ENCODE measurements at places on chromosomes 4 and X.

DNA sequence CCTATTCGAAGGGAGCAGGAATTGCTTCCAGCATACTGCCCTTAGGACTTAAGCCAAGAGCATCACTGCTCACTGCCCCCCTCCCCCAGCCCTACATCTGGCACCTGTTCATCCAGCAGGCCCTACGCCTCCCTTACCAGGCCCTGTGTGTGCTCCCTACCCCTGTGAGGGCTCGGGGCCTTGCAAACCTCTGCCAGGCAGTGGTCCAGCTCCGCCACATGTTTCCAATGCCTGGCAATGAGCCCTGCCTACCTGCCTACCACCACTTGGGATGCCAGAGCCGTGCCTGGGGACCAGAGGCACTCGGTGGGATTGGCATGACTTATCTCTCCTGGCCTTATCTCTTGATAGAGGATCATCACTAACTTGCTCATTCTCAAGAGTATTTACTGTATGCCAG, 27.5 kb upstream of the MTM1 start:
- no peak for DNase-seq

DNA sequence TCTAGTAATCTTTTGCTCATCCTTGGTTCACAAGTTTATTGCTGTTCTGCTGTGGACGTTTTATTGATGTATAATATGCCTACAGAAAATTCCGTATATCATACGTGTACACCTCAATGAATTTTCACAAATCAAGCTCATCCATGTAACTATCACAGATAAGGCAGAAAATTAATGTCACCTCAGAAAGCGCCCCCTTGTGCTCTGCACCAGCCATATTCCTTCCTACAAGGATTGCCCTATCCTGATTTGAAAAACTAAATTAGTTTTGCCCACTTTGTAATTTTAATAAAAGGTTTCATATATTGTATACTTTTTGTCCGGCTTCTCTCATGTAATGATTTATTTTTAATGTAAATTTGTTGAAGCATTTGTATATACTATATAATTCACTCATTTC, 390.8 kb downstream of the ADGRL3 start:
- DNase-seq = no peak

DNA sequence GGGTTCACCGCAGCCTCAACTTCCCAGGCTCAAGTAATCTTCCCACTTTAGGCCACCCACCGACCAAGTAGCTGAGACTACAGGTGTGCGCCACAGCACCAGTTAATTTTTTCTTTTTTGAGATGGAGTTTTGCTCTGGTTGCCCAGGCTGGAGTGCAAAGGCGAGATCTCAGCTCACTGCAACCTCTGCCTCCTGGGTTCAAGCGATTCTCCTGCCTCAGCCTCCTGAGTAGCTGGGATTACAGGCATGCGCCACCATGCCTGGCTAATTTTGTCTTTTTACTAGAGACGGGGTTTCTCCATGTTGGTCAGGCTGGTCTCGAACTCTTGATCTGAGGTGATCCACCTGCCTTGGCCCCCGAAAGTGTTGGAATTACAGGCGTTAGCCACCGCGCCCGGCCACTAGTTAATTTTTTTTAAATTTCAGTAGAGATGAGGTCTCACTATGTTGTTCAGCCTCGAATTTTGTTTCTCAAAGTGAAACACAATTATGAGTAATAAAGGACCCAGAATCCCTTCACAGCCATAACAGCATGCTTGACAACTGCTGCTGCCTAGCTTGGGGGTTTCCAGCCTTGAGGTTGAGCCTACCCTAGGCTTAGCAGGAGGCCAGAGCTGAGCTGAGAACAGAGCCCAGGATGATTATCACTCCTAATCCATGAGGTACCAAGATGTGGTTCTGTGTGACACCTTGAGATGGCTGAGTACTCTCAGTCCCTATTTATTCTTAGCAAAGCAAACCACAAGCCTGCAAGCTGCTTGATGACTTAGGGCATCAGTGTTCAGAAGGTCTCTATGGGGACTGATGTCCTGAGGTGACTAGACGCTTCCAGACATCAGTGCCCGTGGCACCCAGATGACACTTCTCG, 41.6 kb upstream of the NKRF start:
- DNase-seq = no peak

DNA sequence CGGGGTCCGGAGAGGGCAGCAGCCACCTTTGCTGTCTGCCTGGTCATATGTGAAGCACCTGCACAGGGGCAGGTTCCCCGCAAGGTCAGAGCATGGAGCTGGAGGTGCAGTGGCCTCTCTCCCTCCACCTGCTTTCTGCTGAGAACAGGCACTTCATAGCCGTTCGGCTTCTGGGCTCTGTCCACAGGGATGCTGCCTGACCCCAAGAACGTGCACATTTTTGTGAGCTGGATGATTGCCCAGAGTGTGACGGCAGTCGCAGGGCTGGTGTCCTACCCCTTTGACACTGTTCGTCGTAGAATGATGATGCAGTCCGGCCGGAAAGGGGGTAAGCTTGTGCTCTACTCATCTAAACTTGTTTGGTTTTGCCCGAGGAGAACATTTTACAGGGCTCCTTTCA, 2.5 kb downstream of the SLC25A4 start:
- no peak for DNase-seq

- no peak for DNase-seq
These were observed 1.1 kb downstream of the SLIT2 start for GRCh38 chr4:20252656-20253282.

All from T47D (cell line).